Urinary bladder (tissue), 4 donors: ENCODE measurements at places on chromosomes 5 and 9.

DNA sequence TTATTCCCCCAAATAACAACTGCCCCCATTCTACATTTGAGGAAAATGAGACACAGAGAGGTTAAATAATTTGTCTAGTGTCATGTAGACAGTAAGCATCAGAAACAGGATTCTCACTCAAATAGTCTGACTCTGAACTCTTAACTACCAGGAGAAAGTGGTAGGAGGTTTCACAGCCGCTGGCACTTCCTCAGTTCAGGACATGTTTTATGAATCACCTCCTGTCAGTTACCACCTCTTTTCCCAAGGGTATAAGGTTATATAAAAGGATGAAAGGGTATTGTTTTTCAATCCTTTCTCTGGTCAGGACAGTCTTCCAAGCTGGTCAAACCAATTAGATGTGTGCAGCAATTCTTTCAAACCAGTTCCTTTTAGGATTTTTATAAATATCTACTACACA is 52.1 kb downstream of the TSSK1B start:
- DNase-seq, result no peak

DNA sequence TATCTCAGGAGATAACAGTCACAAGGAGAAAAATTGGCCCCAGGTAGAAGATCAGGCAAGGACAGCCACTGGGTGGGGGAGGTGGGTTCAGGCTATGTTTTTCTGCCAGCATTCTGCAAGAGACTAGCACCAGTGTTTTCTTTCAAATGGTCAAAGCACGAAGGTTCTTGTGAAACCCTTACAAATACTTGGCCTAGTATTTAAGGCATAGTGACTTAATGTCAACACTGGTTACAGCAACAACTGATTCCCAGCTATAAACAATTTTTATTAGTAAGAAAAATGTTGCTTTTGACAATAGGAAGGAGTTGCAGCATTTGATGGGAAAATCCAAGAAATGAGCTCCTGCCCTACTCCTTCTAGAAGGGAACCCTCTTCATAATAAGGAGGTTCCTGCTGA is 349.6 kb downstream of the SLIT3 start:
- DNase-seq, result no peak

DNA sequence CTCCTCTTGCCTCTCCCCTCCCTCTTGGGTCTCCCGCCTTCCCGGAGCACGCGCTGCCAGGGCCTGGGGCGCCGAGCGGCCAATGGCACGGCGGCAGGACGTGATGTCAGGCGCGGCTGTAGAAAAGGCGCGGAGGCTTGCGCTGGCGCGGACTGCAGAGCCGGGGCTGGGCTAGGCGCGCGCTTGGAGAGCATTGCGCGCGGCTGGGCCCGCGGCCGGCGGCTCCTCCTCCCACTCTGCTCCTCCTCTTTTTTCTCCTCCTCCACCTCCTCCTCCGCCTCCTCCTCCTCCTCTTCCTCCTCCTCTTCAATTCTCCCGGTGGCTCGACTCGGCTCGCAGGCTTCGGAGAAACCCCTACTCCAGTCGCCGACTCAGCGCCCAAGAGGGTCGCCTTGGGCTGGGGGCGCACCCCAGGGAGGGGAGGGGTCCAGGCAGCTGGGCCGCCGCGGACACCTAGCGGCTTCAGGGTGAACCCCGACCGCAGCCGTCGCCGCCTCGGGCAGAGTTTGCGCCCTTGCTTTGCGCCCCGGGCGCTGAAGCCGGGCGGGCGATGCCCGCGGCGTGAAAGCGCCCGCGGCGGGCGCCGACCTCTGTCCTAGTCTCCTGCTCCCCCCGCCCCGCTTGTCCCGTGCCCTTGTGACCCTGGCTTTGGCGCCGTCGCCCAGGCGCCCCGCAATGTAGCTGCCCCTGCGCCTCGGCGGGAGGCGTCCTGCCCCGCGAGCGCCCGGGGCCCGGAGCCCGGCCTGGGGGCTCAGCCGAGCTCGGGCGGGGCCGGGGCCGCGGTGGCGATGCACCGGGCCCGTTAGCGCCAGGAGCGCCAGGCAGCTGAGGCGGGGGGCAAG is at the start of gene LHX2:
Gene LHX2 (plus strand): TSS at position 309 of the 842 bp plus-strand sequence. CDS start 581 bp downstream, outside the sequence.
- peak; percentile 32 for DNase-seq

DNA sequence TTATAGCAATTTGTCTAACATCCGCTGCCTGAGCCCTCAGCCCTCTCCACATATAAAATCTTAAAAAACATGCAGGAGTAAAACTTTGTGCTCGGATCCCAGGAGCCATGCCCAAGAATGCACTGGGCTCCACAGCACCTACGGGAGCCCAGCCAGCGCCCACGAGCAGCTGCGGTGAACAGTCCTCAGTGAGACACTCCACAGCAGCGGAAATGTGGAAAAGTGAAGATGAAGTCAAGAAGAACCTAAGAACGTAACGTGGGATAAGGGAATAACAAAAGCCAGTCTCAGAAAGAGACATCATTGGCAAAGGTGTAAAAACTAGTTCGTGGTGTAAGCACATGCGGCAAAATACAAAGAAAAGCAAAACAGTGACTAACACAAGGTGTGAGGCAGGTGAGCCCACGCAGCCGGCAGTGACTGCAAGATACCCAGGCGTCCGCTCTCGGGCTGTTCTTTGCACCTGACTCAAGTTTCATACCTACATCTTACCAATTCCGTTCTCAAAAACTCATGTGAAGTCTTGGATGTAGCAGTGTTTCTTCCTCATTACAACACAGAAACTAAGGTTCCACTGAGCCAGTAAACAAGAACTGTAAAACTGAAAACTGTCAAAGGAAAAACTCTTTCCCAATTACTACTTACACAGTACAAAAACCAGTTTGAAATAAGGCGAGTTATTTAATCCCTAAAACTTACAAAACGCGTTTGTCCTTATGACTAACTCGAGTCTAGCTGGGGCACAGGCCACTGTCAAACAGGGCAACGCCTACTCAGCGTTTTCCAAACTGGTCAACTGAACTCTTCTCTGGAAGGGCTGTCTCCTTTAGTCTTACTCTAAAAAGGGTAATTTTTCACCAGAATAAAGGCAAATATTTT is 1.7 kb downstream of the CAMSAP1 start:
- DNase-seq, result no peak

DNA sequence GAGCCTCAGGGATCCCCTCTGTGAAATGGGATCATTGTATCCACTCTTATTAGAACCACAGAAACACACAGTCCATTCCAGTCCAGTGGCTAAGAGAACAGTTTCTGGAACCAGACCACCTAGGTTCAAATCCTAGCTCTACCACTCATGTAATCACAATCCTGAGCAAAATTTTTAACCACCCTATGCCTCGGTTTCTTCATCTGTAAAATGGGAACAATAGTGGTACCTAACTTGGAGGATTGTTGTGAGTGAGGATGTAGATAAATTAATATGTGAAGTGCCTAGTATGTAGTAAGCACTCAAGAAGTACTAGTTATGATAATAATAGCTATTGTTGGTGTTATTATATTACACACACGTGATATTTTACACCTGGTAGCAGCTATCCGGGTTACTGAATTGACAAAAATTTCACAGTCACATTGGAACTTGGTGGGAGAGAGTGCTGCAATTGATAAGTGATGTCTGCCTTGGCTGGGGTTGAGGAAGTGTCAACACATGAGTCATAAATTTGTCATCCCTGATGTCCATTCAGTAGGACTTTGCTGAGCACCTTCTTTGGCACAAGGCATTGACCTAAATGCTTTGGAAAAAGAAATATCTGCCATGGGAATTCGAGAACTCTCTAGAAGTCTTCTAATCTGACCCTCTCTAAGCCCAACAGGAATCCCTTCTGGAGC is 68.4 kb downstream of the COL27A1 start:
- no peak for DNase-seq

DNA sequence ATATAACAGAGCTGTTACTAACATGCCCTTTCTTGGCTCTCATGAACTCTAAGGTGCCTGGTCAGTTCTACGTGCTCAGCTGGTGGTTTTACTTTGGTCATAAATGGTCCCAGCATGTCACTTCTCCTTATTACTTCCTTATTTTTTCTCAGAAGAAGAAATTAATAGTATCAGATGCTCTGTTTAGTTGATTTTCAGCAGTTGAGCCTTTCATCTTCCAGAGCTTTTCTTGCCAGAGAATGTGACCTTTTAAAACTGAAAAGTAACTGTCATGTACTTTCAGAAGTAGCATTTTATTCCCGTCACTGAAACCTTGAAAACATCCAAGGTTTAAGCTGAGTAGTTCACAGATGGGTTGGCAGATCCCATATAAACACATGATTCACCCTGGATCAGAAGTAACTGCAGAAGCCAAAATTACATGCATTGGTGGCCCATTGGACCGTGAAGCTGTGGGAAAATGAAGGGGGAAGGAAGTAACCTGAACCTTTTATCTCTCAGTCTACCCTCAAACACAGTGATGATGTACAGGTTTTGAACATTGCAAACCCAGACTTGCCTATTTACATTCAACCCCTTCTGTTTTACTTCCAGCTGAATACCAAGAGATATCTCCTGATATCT is 50.5 kb downstream of the HACD4 start:
- no peak for DNase-seq

GRCh38 chr9:1098551-1098950 is 48.4 kb downstream of the DMRT2 start:
- no peak for DNase-seq

GRCh38 chr5:78896132-78896531 is 89.0 kb downstream of the ARSB start:
- no peak for DNase-seq

DNA sequence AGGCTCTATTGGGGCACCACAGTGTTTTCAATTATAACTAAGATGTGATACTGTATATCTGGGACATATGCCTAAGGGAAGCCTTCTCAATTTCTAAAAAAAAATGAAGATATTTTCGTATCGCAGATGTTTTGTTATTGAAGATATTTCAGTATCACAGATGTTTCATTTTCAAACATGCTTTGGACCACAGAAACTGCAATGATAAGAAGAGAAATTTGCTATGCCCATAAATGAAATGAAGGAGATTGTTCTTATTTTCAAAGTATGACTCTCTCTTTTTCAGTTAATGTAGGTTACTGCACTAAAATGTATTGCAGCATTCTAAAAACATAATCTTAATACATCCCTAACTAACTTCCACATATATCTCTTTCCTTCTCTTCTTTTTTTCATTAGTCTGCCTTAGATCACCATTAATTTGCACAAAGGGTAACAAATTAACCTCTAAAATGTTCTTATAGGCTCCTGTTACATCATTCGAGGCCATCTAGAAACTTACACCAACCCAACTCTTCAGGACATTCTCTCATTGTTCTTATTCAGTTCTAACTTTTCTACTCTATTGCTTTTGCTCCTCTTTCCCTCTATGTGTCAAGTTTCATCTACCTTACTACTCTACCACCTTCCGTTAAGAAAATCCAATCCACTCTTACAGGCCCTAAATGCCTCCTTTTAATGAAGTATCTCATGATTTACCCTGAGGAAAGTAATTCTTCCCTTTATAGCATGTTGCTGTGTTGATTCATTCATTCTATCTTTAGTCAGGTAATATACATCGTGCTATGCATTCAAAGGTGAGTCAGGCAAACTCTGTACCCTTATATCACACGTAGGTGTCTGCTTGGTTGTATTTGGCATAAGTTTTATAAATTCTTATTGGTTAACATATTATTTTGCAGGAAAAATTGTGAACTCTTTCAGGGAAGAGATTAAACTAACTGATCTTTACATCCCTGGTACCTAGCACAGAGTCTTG is 70.5 kb downstream of the ST8SIA4 start:
- no peak for DNase-seq

GRCh38 chr9:16693616-16694015 is 176.9 kb downstream of the BNC2 start:
- DNase-seq, result no peak
